ENCODE measurements at places on chromosomes 7 and 10. TPM values are rescaled to one million over a fixed set of nuclear protein-coding genes. Genes with fewer than 3 reads are reported as not detected.

Gene SSMEM1
- not detected for total RNA-seq

Gene C7orf33
- total RNA-seq = not detected

Gene VPS37D
- 17.2 TPM for total RNA-seq

- H3K27ac ChIP-seq = no peak overlapping the region
- peaks cover 1% of the 10 kb centered on the region for H3K27me3 ChIP-seq
- H3K36me3 ChIP-seq = no peaks in the 10 kb centered on the region
- no peak for DNase-seq
Measured at GRCh38 chr10:34112171-34112782, 702.8 kb downstream of the PARD3 start.

GRCh38 chr7:108244110-108244509 lies 113.9 kb upstream of the LAMB4 start:
- DNase-seq = no peak
- H3K4me3 ChIP-seq = no peak overlapping the region
- H3K36me3 ChIP-seq = no peaks in the 10 kb centered on the region
- no peak overlapping the region for H3K27ac ChIP-seq

DNA sequence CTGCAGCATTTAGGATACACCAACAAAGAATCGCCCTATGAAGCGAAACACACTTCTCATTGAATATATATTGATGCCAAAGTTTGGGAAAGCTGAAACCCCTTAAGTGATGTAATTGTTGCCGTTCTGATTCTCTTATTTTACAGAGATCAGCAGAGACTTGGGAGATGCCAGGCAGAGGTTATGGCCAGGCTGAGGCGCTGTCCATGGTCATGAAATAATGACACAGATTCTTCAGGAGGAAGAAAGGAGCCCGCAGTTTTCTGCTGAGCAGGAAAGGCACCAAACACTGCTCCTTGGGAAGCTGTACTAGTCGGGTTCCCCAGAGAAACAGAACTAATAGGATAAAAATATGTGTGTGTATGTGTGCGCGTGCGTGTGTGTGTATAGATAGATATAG lies 566.0 kb downstream of the CALN1 start:
- H3K27ac ChIP-seq = no peak overlapping the region
- H3K4me1 ChIP-seq = no peaks in the 10 kb centered on the region
- no peaks in the 10 kb centered on the region for H3K27me3 ChIP-seq
- no peak for DNase-seq

DNA sequence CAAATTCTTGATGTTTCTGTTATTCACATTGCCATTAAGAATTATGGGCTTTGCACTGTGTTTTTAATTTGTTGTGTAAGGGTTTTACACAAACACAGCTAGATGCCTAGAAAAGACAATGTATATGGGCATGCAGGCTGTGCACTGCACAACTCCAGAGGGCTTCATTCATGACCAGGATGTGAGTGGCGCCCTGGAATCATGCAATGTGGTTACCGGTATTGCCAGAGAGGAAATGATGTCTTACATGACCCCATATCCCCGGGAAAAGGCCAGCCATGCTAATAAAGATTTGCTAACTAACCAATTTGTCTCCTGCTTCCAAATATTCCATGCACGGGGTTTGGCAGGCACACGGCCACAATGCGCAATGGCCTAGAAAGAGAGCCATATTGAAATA lies 16.9 kb downstream of the KCNMA1 start:
- no peaks in the 10 kb centered on the region for H3K27me3 ChIP-seq
- no peaks in the 10 kb centered on the region for H3K4me1 ChIP-seq
- H3K27ac ChIP-seq = no peak overlapping the region
- no peak for DNase-seq
- no peak overlapping the region for H3K4me3 ChIP-seq

GRCh38 chr10:112759496-112759895 lies 190.6 kb upstream of the TCF7L2 start:
- no peaks in the 10 kb centered on the region for H3K36me3 ChIP-seq
- H3K27ac ChIP-seq = no peak overlapping the region
- H3K27me3 ChIP-seq = no peaks in the 10 kb centered on the region
- DNase-seq = no peak
- H3K4me1 ChIP-seq = peaks cover 1% of the 10 kb centered on the region

GRCh38 chr7:102277901-102278300 lies 8.8 kb upstream of the SH2B2 start:
- H3K27me3 ChIP-seq = peaks cover 4% of the 10 kb centered on the region
- DNase-seq = no peak
- H3K4me1 ChIP-seq = no peaks in the 10 kb centered on the region

GRCh38 chr10:12819071-12819470 lies 182.4 kb downstream of the CCDC3 start:
- no peak overlapping the region for H3K4me3 ChIP-seq
- no peak for DNase-seq
- peak overlapping the region; percentile 77 for H3K27ac ChIP-seq

DNA sequence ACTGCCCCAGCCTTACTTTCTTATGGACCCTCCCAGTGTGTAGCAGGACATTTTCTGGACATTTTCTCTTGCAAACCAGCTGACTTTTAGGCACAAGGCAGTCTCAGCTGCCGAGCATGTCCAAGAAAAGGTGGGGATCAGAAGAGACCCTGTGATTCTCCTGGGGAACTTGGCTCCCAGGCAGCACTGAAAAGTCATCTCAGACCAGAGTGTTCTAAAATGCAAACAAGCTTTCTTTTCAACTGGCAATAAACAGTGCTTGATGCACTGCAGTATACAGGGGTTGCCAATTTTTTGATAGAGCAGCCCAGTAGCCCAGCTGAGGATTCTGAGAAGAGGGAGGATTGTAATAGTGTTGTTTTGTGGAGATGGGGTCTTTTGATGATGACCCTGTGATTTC lies 168.0 kb upstream of the PHYHIPL start:
- no peak overlapping the region for H3K27ac ChIP-seq
- DNase-seq = no peak
- H3K27me3 ChIP-seq = no peaks in the 10 kb centered on the region
- H3K4me1 ChIP-seq = no peaks in the 10 kb centered on the region
- no peak overlapping the region for H3K4me3 ChIP-seq
- H3K36me3 ChIP-seq = no peaks in the 10 kb centered on the region

- no peaks in the 10 kb centered on the region for H3K27me3 ChIP-seq
- H3K4me3 ChIP-seq = no peak overlapping the region
- DNase-seq = no peak
- no peak overlapping the region for H3K27ac ChIP-seq
Measured at GRCh38 chr10:90148116-90148855, 446.9 kb downstream of the KIF20B start.

DNA sequence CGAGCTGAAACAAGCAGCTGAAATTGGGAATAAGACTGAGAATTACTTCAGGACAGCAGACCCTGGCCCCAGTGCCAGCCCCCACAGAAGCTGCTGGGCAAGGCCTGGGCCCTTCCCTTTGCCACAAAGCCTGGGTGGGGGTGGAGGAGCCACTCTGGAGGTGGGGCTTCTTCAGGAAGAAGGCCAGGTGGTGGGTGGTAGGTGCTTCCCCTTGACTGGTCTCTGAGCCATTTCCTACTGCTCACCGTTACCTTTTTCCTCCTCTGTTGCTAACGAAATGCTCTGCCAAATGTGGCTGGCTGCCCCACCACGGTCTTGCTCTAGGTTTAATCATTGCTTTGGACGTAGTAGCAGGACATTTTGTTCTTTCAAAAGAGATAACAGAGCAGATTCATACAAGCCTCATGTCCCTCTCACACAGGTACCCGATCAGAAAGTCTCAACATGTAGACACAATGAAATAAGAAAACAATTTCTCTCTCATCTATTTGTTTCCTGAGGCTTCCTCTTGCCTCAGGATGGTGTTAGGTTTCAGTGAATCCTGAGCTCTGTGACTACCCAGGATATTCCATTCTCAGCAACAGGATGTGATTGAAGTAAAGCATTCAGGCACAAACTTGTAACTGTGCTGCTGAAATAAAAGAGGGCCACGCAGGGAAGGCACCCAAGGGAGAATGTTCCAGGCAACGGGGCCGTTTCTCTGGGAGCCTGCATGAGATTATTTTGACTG lies 66.5 kb downstream of the WDR11 start:
- no peak overlapping the region for H3K4me3 ChIP-seq
- no peaks in the 10 kb centered on the region for H3K4me1 ChIP-seq
- peaks cover 4% of the 10 kb centered on the region for H3K36me3 ChIP-seq
- H3K27me3 ChIP-seq = no peaks in the 10 kb centered on the region

GRCh38 chr10:90136731-90137316 lies 435.4 kb downstream of the KIF20B start:
- no peak overlapping the region for H3K4me3 ChIP-seq
- no peak for DNase-seq
- peaks cover 19% of the 10 kb centered on the region for H3K36me3 ChIP-seq
- H3K4me1 ChIP-seq = no peaks in the 10 kb centered on the region
- peaks cover 4% of the 10 kb centered on the region for H3K27me3 ChIP-seq

GRCh38 chr10:6612371-6612770 lies 32.3 kb upstream of the PRKCQ start:
- peaks cover 14% of the 10 kb centered on the region for H3K36me3 ChIP-seq
- H3K27me3 ChIP-seq = peaks cover 2% of the 10 kb centered on the region
- no peak for DNase-seq
- H3K27ac ChIP-seq = no peak overlapping the region
- no peaks in the 10 kb centered on the region for H3K4me1 ChIP-seq
- H3K4me3 ChIP-seq = no peak overlapping the region

DNA sequence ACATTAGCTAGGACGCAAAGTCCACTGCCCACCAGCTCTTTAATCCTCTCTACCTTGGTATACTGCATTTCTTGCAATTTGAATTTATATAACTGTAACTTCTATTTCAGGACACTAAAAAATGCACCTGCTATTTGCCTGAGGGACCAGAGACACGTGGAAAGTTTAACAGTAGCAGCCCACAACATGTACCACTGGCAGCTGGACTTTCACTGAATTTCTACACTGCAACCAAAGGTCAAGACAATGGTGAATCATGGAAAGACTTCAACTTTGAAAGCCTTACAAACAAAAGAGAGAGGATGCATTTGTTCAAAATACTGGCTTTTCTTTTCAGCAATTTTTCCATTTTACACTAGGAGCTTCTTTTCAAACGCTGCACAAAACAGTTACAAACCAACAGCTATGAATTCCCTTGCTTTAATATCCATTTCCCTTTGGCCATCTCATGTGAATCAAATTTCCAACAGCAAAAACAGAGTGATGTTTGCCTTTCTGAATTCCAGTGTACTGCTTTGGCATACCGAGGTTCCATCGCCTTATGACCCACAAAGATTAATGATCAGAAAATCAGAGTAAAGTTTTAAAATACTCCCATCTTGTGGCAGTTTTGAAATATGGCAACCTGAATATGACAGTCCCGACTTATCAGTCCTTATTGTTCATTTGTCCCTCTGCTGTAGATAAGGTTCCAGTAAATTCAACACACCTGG lies 29.9 kb upstream of the HNRNPH3 start:
- DNase-seq = no peak
- H3K4me1 ChIP-seq = no peaks in the 10 kb centered on the region
- H3K27me3 ChIP-seq = no peaks in the 10 kb centered on the region
- H3K27ac ChIP-seq = no peak overlapping the region
- H3K36me3 ChIP-seq = no peaks in the 10 kb centered on the region

DNA sequence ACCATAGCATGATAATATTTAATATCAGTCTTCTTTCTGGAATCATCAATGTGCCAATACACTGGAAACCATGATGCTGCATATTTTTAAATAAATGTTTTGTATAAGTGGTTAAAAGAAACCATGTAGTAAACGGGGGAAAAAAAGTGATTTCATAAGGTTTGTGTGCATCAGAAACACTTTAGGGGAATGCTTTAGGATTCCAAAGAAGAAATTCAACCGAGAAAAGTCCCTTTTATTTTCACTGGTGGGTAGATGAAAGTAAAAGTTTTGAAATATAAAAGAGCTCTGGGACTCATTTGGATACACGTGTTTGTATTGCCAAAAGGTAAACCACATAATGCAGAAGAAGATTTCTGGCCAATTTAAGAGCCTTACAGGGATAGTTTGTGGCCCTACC lies 11.9 kb upstream of the MACC1 start:
- peaks cover 1% of the 10 kb centered on the region for H3K27me3 ChIP-seq
- H3K4me1 ChIP-seq = no peaks in the 10 kb centered on the region
- no peaks in the 10 kb centered on the region for H3K36me3 ChIP-seq
- no peak overlapping the region for H3K27ac ChIP-seq
- no peak for DNase-seq

DNA sequence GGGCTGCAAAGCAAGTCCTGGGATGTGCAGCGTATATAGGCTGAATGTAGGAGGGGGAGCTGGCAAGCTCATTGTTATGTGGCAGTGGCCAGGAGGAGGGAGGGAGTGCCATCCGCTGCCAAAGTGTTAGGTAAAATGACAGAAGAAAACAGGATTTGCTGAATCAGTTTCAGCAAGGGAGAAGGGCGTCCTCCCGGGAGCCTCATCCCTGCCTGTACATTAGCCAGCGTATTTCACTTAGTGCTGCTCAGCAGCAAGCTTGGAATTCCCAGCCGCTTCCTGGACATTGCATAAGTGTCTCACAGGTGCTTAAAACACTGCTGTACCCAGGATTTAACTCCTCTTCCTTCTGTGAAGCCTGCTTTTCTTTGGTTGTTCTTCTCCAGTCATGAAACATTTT lies 2.5 kb downstream of the NIPSNAP2 start:
- peak overlapping the region; percentile 54 for H3K27ac ChIP-seq
- H3K4me1 ChIP-seq = peaks cover 10% of the 10 kb centered on the region
- peak; percentile 45 for DNase-seq
- H3K36me3 ChIP-seq = peaks cover 7% of the 10 kb centered on the region
- peak overlapping the region; percentile 26 for H3K4me3 ChIP-seq

DNA sequence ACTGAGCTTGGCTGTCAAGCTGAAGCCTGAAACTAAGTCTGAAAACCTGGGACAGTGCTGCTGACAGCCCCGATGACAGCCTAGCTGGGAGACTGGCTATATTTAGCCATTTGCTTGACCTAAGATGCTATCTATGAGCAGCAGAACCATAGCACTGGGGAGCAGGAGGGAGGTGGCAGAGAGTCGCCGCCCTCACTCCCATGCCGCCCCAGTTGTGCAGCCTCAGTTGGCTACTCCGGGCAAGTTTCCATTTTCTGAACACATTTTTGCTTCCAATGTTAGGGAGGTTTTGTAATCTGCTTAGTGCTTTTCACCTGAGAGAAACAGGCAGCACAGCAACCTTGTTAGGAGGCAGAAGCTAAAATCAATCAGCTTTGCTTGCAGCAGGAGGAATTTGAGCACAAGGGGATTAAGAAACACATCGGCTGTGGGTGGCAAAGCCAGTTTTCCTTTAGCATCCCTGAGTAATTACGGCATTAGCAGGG lies 20.4 kb upstream of the C10orf71 start:
- H3K27me3 ChIP-seq = peaks cover 5% of the 10 kb centered on the region
- H3K4me1 ChIP-seq = peaks cover 7% of the 10 kb centered on the region
- no peaks in the 10 kb centered on the region for H3K36me3 ChIP-seq
- H3K4me3 ChIP-seq = no peak overlapping the region
- H3K27ac ChIP-seq = no peak overlapping the region
- DNase-seq = no peak

- H3K36me3 ChIP-seq = no peaks in the 10 kb centered on the region
- H3K27ac ChIP-seq = no peak overlapping the region
- no peak for DNase-seq
- no peak overlapping the region for H3K4me3 ChIP-seq
- peaks cover 5% of the 10 kb centered on the region for H3K27me3 ChIP-seq
Measured at GRCh38 chr10:26622891-26623290, 74.6 kb upstream of the PDSS1 start.

- H3K36me3 ChIP-seq = no peaks in the 10 kb centered on the region
- H3K27ac ChIP-seq = no peak overlapping the region
- H3K27me3 ChIP-seq = no peaks in the 10 kb centered on the region
- H3K4me1 ChIP-seq = no peaks in the 10 kb centered on the region
Measured at GRCh38 chr7:144641389-144642044, 194.3 kb downstream of the TPK1 start.

- peaks cover 34% of the 10 kb centered on the region for H3K36me3 ChIP-seq
- no peak overlapping the region for H3K27ac ChIP-seq
- no peak overlapping the region for H3K4me3 ChIP-seq
- H3K4me1 ChIP-seq = no peaks in the 10 kb centered on the region
- H3K27me3 ChIP-seq = no peaks in the 10 kb centered on the region
- no peak for DNase-seq
Measured at GRCh38 chr7:135179321-135179925, 8.9 kb upstream of the CYREN start.
